ENCODE measurements at places on chromosomes 5 and 9. TPM values are rescaled to one million over a fixed set of nuclear protein-coding genes. Genes with fewer than 3 reads are reported as not detected.
A peak's percentile ranks its signal among the peaks of the same experiment; 100 is the strongest.

- H3K4me1 ChIP-seq, result peaks cover 13% of the 10 kb centered on the region
- no peaks in the 10 kb centered on the region for H3K27me3 ChIP-seq
- H3K27ac ChIP-seq, result no peak overlapping the region
These were observed 29.0 kb downstream of the LIFR start for GRCh38 chr5:38527475-38527874.

- peaks cover 78% of the 10 kb centered on the region for H3K36me3 ChIP-seq
- no peak for DNase-seq
- H3K4me1 ChIP-seq, result peaks cover 6% of the 10 kb centered on the region
- H3K27me3 ChIP-seq, result no peaks in the 10 kb centered on the region
- no peak overlapping the region for H3K27ac ChIP-seq
- H3K4me3 ChIP-seq, result no peak overlapping the region
These were observed 4.3 kb downstream of the SURF2 start for GRCh38 chr9:133360400-133361393.

DNA sequence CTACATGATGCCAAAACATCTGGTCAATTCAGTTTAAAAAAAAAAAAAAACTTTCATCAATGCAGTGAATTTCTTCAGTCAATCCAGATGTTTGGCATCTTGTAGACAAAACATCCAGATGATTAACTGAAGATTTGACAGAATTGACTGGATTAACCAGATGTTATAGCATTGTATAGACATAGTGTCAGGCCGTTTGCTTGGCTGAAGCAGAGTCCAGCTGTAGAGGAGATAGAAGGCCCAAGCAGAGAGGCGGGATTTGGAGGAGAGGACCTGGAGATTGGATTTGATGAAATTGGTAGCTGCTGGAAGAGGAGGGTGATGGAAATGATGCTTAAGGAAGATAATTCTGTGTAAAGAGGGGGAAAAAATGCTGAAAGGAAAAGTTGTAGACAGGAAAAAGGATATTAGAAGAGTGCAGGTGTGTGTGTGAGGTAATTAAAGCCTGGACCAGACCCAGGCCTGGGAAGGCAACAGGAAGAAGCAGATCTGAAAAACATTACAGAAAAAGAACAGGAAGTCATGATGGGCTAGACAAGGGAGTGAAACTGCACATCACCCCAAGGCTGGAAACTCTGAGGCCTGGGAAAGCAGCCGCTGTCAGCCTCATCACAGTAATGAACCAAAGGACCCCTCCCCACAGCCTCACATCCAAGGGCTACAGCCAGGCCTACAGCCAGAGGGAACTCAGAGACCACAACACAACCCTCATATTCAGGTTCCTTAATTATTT lies 258.3 kb downstream of the CWC27 start:
- no peaks in the 10 kb centered on the region for H3K27me3 ChIP-seq
- H3K4me1 ChIP-seq, result no peaks in the 10 kb centered on the region
- no peak overlapping the region for H3K4me3 ChIP-seq

- H3K27me3 ChIP-seq, result no peaks in the 10 kb centered on the region
- no peaks in the 10 kb centered on the region for H3K36me3 ChIP-seq
- no peak overlapping the region for H3K27ac ChIP-seq
- no peak overlapping the region for H3K4me3 ChIP-seq
- DNase-seq, result no peak
These were observed 58.1 kb downstream of the CDO1 start for GRCh38 chr5:115758356-115758755.

RANBP17 gene
- total RNA-seq, result 21.1 TPM

- DNase-seq, result peak; percentile 45
- peaks cover 5% of the 10 kb centered on the region for H3K4me1 ChIP-seq
- H3K27me3 ChIP-seq, result no peaks in the 10 kb centered on the region
- H3K27ac ChIP-seq, result no peak overlapping the region
These were observed 605.7 kb downstream of the RAB3C start for GRCh38 chr5:59188419-59189225.

DNA sequence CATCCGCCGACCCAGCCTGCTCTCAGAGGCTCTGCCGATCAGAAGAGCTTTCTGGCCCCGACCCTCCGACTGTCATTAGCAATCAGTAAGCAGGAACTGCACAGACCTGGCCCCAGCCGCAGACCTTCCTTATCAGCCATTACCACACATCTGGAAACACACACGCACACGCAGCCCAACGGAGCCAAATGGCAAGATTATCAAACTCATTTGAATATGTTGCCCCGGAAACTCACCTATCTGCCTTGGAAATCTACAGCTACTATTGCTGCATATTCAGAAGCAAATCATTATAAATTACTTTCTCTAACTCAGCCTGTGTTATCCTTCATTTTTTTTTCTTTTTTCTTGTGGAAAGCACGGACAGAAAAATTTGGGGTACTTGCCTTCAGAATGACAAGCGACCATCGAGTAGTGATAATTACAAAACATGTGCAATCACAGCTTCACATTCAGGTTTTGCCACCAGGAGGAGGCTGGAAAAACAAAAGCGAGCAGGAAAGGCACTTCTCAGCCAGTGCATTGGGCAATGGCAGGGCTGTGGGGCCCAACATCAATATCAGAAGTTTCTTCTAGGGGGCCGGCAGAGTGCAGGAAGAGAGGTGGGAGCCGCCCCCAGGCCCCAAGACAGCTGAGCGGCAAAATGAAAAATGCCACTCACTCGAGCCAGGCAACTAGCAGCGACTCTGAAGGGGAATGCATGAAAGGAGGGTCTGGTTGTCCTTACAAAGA lies 122.3 kb downstream of the VAV2 start:
- no peak for DNase-seq
- H3K4me3 ChIP-seq, result no peak overlapping the region
- peaks cover 19% of the 10 kb centered on the region for H3K4me1 ChIP-seq
- no peak overlapping the region for H3K27ac ChIP-seq

DNA sequence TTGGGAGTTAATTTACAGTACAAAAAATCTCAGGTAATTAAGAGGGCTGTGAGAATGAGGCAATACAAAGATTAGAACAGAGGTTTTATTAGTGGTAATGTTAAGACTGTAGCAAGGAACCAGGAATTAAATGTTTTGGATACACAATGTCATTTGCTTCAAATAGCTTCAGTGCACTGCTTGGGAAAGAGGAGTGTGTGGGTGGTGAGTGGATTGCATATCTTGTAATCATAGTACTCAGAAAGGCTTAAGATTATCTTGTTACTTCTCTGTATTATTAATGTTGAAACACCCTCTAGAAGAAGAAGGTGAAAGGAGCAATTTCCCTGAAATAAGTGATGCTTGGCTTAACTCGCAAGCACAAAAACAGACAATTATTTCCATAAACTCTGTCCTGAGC lies 21.0 kb upstream of the TBCA start:
- H3K27me3 ChIP-seq, result peaks cover 23% of the 10 kb centered on the region
- DNase-seq, result no peak
- no peak overlapping the region for H3K27ac ChIP-seq
- no peak overlapping the region for H3K4me3 ChIP-seq
